ENCODE measurements at places on chromosomes 7 and 10. TPM values are rescaled to one million over a fixed set of nuclear protein-coding genes. Genes with fewer than 3 reads are reported as not detected.

DNA sequence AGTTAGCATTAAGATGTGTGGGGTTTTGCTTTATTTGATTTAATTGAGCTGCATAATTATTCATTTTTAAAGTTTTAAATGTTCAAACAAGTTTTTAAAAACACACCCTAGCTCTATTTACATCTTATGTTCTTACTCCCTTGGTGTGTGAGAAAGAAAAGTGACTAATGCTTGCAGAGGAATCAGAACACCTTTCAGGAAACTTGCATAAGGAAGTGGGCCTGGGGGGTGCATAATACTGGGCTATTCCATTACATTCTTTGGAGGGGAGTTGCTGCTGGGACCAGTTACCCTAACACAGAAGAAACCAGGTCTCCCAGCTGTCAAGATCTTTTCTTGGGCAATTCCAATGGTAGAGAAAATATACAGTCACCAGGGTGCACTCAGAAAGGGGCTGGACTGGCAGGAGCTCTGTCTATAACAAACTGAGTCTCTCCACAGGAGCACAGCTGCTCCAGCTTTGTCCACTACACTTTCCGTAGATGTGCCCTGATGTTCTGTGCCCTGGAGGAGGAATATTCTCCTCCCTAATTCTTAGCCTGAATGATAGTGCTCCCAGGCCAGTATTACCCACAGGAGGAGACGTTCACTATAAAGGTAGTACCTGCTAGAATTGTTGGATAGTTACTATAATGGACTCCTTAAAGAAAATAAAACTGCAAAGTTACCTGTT, 304.2 kb downstream of the CDC14C start:
- no peaks in the 10 kb centered on the region for H3K36me3 ChIP-seq
- H3K4me1 ChIP-seq = peaks cover 6% of the 10 kb centered on the region
- DNase-seq = no peak
- no peaks in the 10 kb centered on the region for H3K27me3 ChIP-seq

Gene UNC5B
- 3.6 TPM for total RNA-seq

- H3K36me3 ChIP-seq = no peaks in the 10 kb centered on the region
- H3K27ac ChIP-seq = no peak overlapping the region
- H3K4me1 ChIP-seq = no peaks in the 10 kb centered on the region
- H3K4me3 ChIP-seq = no peak overlapping the region
Observed at GRCh38 chr7:144454256-144455039, 51.0 kb upstream of the NOBOX start.

DNA sequence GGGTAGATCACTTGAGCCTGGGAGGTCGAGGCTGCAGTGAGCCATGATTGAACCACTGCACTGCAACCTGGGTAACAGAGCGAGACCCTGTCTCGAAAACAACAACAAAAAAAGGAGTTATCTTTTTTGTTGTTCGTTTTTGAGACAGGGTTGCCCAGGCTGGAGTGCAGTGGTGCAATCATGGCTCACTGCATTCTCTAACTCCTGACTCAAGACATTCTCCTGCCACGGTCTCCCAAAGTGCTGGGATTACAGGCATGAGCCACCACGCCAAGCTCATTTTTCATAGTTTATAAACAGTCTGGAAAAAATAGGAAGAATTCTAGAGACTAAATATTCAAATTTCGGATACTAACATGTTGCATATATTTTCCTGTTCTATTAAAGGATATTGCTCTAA, 29.4 kb downstream of the SFXN4 start:
- H3K4me1 ChIP-seq = no peaks in the 10 kb centered on the region
- no peak overlapping the region for H3K4me3 ChIP-seq
- H3K27me3 ChIP-seq = no peaks in the 10 kb centered on the region
- no peak overlapping the region for H3K27ac ChIP-seq
- DNase-seq = no peak
